Nephron progenitor cell (in vitro differentiated cells): ENCODE measurements at places on chromosomes 1 and 21.
A peak's percentile ranks its signal among the peaks of the same experiment; 100 is the strongest.

- no peak for DNase-seq
Observed at GRCh38 chr1:4428711-4429110, 225.7 kb upstream of the AJAP1 start.

- DNase-seq, result no peak
Observed at GRCh38 chr1:153389973-153390879, 647 bp downstream of the S100A8 start.

- DNase-seq, result no peak
Observed at GRCh38 chr1:231950331-231951128, 323.9 kb downstream of the DISC1 start.

DNA sequence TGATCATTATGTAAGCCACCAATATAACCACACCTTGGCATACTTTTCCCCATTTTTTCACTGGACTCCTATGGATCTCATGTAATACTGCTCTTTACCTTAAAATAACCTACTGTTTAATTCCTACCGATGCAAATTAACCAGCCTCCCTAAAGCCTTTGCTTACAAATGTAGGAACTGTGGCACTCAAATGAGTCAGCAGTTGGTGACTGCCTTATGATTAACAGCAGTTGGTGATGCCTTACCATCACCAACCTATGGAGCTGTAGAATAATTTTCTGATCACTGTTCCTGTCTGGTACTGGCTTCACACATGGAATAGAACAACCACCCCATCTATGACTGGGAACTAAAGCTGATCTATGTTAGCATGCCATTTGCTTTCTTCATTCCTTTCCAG, 7.8 kb upstream of the NUDT17 start:
- no peak for DNase-seq

GRCh38 chr1:35539824-35540261, 17.4 kb downstream of the KIAA0319L start:
- no peak for DNase-seq

DNA sequence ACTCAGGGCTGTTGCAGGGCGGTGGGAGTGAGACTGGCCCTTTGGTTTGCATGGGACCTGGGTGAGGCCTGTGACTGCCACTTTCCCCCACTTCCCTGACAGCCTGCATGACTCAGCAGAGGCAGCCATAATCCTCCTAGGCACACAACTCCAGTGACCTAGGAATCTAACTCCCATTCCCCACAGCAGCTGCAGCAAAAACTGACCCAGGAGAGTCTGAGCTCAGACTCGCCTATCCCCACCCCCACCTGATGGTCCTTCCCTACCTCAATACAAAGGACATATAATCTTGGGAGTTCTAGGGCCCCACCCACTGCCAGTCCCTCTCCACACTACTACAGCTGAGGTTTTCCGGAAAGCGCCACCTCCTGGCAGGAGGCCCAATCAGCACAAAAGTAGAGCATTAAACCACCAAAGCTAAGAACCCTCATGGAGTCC, 26.7 kb downstream of the NDC1 start:
- DNase-seq, result no peak

- no peak for DNase-seq
Observed at GRCh38 chr1:66733348-66734017, 18.8 kb upstream of the DYNLT5 start.

DNA sequence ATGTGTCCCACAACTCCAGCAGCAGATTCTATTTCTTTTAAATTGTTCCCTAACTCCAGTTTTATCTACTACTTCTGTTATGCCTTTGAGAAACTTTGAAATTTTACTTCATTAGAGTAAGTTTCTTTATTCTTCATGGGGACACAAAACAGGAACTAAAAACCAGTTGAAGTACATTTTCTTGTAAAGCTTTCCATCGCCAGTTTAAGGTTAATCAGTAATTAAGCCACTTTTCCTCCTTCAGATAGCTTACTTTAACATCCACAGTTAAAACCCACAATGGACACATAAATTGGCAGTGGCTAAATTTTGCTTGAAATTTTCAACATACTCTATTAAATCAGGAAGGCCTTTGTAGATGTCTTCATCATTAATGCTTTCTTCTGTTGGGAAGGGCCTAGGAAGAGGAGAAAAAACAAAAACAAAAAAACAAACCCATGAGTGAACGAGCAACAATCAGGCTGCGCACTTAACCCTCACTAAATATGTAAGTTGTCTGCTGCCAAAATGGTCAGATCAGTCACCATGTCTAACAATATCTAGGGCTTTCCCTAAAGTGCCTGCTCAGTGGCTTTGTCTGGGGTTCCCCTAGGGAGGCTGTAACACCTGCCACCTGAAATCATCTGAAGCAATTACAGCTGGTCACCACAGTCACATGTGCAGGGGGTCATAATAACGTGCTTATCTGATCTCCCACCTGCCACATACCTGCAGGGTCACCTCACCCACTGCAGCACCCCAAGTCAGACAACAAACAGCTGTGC, 187.9 kb downstream of the VAV3 start:
- no peak for DNase-seq

GRCh38 chr1:15212216-15212953, 34.6 kb upstream of the FHAD1 start:
- no peak for DNase-seq

DNA sequence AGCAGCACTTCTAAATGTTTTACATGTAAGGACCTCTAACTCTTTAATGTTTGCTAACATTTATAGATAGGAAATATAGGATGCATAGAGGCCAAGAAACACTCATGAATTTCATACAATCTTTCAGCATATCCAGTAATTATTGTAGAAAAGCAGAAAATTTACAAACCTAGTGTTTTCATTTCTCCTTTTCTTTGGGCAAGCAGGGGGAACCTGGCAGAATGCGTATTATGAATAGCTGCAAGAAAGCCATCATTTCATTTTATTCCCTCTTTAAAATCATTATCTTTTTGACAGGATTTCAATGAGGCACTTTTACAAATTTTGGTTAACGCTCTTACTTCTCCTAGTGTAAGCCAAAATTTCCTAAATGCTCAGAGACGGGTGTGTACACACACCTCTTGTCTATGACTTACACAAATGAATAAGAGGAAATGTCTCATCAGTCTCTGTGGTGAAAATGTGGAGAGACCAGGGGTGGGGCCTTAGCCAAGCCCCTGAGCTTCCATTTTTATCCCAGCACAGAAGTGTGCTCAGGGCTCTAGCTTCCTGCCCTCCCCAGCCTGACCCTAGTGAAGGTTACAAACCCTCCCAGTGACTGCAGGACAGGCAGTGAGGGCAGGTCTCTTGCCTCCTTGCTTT, 91.6 kb downstream of the LRRC8C start:
- no peak for DNase-seq

- DNase-seq, result no peak
Observed at GRCh38 chr21:33268737-33269441, 2.7 kb downstream of the IL10RB start.

GRCh38 chr1:28058168-28058567, 30.2 kb downstream of the EYA3 start:
- DNase-seq, result no peak

- no peak for DNase-seq
Observed at GRCh38 chr1:196517193-196517592, 91.0 kb downstream of the KCNT2 start.

DNA sequence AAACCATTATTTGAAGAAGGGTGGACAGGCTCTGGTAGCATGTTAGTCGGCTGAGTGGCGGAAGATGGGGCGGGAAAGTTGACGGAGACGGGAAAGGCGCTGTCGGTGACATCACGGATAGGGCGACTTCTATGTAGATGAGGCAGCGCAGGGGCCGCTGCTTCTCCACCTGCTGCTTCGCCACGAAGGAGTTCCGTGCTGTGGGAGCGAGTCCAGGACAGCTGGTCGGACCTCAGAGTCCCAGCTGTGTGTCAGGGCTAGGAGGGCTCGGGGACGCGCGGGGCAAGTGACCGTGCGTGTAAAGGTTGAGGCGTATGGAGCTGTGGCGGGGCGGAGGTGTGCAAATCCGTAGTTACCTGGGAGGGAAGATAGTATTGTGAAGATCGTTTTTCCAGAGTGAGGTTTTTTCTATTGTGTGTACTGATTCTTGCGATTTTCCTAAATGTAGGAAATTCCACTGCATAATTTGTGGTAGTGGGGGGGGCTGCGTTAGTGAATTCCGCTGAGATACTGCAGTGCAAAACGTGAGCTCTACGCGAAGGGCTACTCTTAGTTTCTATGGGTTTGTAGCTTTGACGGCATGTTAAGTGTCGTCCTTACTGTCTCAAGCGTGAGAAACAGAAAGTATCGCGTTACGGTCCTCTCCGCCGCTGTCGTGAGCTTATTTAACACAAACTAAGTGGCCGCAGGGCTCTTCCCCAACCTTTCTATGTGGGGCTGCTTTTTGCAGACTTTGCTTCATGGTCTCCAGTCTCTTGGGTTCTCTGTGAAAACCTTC, 111.2 kb upstream of the NBPF11 start:
- peak; percentile 60 for DNase-seq

- DNase-seq, result no peak
Observed at GRCh38 chr1:224116131-224116530, 2.2 kb downstream of the FBXO28 start.

DNA sequence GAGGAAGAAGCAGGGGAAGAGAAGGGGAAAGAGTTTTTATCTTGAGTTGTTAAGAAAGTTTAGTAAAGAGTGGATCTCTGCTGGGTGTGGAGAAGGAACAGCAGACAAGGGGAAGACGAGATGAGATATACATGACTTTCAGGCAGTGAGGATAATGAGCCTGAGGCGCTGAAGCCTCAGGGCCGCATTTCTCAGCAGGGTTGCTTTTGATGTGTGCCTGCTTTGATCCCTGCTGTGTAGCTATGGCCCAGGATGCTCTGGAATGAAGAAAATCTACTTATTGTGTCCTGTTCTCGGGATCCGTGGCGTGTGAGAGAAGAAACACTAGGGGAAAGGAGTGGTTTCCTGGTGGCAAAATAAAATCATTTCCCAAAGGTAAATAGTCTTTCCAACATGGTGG, 15.1 kb upstream of the RPE65 start:
- DNase-seq, result no peak

- no peak for DNase-seq
Observed at GRCh38 chr1:245062741-245063305, 92.0 kb upstream of the KIF26B start.

DNA sequence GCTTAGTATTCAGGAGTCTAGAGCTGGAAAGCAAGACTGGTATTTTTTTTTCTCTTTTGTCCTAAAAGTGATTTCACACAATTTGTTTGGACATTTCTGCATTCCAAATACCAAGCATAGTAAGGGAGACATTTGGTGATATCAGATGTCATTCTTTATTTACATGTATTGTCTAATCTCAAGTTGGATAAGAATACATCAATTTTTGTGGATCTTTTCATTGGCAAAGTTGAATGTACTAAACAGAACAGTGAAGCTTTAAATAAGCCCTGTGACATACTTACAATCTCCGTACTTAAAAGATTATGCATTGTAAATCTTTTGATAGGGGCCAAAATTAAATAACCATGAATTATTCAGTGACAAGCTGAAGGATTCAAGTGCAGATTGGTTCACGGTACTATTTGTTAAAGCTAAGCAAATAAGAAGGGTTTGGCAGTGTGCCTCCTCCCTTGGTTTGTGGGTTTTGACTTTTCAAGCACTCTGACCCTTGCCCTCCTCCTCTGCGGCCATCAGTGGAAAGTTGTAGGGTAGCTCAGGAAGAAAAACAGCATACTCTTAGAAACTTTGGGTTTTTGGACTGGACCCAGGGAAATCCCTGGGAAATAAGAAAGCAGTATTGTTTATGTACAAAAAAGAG, 663.7 kb downstream of the ADGRL2 start:
- peak; percentile 11 for DNase-seq

DNA sequence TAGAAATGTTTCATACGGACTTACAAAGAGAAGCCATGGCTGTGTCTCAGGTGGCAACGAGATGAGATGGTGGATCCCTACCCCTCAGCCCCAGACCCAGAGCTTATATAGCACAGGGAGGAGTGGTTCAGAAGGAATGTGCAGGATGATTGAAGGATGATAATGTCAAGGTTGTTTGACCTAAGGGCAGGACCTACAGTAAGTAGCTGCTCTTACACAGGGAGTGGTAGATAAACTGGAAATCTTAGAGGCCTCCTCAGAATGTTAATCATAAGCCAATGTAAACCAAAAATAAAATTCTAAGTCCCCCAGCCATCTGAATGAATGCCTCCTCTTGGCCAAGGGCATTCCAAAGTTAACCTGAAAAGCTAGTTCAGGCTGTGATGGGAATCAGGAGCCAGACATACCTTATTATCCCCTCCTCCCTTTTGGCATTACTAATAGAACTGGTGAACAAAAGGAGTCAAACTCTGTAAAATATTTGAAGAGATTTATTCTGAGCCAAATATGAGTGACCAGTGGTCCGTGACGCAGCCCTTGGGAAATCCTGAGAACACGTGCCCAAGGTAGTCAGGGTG, 45.8 kb upstream of the PDE9A start:
- no peak for DNase-seq

DNA sequence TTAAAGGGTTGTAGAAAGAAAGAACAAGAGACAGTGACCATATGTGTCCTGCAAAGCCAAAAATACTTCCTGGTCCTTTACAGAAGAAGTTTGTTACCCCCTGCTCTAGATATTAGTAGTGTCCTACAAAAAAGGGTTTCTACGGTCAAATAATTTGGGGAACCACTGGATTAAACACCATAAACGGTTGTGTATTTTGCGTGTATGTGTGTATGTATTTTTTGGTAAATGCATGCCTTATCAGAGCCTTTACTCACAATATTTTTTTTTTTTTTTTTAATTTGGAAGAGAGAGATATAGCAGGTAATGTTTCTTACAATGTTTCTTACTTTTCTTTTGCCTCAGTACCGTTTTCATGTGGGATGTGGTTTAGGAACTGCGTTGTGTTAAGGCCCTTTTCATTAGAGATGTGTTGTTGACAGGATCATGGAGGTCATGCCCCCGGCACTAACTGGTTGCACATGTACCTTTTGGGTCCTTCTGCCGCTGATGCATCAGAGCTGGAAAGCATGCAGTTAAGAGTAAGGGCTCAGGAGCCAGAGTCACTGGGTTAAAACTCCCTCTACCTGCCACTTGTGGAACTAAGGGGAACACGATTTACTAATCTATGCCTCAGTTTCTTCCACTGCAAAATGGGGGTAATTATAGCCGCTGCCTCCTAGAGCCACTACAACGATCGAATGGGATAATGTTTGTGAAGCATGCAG, 234.6 kb upstream of the KAZN start:
- no peak for DNase-seq

GRCh38 chr1:158008630-158009029, 15.2 kb downstream of the KIRREL1 start:
- DNase-seq, result no peak

GRCh38 chr1:219991511-219991810, 54.8 kb downstream of the EPRS1 start:
- DNase-seq, result no peak

DNA sequence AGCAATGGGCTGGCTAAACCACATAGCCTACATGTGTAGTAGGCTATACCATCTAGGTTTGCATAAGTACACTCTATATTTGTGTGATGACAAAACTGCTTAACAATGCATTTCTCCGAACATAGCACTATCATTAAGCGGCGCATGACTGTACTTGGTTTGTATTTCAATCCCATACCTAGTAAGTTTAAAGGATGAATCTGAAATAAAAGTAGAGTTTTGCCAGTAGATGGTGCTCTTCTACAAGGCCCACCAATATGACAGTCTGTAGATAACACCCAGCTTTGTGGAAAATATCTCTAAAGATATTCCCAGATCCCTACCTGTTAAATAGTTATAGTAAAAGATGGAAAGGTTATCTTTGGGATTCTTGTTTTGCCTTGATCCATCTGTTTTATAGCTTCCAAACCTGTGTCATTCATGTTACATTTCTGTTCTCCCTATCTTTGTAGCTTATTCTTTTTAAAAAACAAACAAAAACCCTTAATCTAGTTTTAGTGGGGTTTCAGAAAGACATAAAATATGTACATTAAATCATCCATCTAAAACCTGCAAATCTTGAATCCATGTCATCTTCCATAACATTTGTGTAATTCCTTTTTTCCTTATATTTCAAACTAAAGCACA, 33.9 kb upstream of the ASPM start:
- no peak for DNase-seq

- DNase-seq, result no peak
Observed at GRCh38 chr1:235138821-235139220, 10.2 kb upstream of the TOMM20 start.
